Activated T-cell treated with anti-CD3 and anti-CD28 coated beads for 4 hours (primary cell): ENCODE measurements at places on chromosomes 16 and 17.

- DNase-seq, result no peak
Measured at GRCh38 chr16:68298312-68298711, 12.4 kb downstream of the SLC7A6OS start.

- no peak for DNase-seq
Measured at GRCh38 chr17:49226771-49227435, 3.7 kb downstream of the PHOSPHO1 start.

DNA sequence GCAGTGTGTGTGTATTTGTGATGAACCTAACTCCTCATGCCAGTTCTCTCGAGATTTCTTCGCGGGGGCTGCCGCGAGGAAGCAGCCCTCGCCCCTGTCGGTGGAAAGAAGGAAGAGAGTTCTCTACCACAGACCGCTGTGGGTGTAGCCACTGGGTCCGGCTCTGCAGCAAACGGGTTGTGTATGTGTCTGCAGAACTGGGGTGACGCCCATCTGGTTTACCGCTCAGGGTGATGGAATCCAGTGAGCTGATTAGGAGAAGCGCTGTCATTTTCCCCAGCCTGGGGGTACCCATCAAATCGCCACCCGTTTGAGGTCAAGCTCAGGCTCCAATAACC is 7.7 kb downstream of the CORO6 start:
- peak; percentile 36 for DNase-seq

GRCh38 chr17:5410594-5411272 is 8.7 kb downstream of the NUP88 start:
- DNase-seq, result no peak

- no peak for DNase-seq
Measured at GRCh38 chr16:48560692-48561091, 49.3 kb downstream of the N4BP1 start.

DNA sequence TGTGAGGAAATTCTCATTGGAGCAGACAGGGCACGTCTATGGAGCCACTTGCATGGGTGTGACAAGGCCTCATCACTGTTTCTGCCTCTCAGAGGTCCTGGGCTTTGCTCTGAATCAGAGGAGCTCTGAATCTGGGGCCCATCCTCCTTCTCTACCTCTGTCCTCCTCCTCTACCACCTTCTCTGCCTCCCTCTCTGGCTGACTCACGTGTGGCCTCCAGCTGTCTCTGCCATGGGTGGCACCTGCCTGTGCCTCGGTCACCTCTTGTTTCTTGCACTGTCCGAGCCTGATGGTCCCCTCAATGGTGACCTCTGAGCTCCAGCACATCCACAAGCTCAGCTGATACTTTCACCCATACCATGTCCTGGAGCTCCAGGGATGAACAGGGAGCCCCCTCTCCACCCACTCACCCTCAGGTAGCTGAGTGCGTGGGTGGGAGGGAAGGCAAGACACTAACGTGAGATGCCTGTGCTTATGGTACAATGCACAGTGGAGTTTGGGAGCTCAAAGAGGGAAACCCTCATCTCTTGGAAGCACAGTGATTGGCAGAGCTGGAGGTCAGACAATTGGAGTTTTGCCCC is 116.4 kb upstream of the CRHR1 start:
- DNase-seq, result no peak

GRCh38 chr17:51819341-51820219 is 338.9 kb downstream of the CA10 start:
- no peak for DNase-seq

- DNase-seq, result no peak
Measured at GRCh38 chr16:55349867-55350266, 25.9 kb downstream of the IRX6 start.

GRCh38 chr16:3112058-3112880 is at the start of gene ZNF205:
Gene ZNF205 (plus strand): TSS chr16:3112586. CDS start chr16:3113431, 845 bp downstream.
- DNase-seq, result no peak

- DNase-seq, result no peak
Measured at GRCh38 chr17:32191306-32191705, 49.0 kb downstream of the RHOT1 start.

- DNase-seq, result no peak
Measured at GRCh38 chr17:32496395-32497073, 9.7 kb downstream of the CDK5R1 start.

GRCh38 chr17:73991260-73991659 is 212.2 kb upstream of the RPL38 start:
- DNase-seq, result no peak

- DNase-seq, result no peak
Measured at GRCh38 chr17:67855504-67856324, 30.4 kb downstream of the BPTF start.

DNA sequence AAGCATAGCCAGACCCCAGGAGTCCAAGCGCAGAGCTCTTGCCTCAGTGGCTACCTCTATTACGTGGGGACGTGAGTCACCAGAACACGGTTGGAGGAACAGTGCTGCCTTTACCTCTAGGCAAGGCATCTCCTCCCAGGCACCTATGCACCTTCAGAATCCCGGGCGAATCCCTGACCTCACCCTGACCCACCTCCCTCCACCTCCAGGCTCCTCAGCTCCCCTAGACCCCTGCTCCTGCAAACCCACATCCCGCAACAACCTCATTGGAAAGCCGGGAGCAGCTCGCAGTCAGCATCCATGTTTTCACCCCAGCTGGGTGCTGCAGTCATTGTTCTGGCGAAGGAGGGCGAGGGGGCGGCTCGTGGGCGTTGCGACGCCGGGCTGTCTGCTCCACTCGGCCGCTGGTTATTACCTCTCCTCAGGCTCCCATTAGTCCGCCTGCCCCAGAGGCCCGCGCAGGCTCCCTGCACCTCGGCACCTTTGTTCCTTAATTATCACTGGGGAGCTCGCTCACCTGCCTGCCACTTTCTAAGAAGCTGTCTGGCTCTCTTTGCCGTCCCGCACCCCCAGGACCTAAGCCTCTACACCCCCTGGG is 24.6 kb upstream of the DLX4 start:
- no peak for DNase-seq

DNA sequence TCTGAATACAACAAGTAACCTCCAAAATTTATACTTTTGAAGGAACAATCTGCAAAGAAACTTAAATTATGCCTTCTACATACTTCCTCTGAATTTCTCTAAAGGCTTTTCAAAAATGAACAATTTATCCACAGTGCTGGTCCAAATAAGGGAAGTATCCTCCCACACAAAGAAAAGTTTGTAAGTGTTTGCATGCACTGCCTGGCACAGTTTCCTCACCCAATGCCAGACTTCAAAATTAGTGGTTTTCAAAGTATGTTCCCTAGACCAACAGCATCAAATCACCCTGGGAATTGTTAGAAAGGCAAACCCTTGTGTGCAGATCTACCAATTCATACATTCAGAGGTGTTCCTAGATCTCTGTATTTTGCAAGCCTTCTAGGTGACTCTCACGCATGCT is 82.5 kb downstream of the PCTP start:
- DNase-seq, result no peak

DNA sequence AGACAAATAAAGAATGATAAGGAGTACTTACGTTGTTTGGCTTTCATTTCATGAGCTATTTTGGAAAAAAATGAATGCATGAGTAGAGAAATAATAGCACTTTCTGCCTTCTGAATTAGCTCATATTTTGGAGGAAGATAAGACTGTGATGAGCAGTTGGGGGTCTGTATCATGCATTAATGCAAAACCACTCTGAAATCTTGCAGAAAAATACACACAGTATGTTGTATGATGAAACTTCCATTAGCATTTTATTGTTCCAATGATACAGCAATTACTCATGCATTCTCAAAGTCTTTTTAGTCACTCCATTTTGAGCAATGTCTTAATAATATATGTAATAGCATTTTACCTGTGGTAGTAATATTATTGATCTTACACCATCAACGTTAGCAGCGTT is 571.0 kb downstream of the CDH8 start:
- DNase-seq, result no peak

DNA sequence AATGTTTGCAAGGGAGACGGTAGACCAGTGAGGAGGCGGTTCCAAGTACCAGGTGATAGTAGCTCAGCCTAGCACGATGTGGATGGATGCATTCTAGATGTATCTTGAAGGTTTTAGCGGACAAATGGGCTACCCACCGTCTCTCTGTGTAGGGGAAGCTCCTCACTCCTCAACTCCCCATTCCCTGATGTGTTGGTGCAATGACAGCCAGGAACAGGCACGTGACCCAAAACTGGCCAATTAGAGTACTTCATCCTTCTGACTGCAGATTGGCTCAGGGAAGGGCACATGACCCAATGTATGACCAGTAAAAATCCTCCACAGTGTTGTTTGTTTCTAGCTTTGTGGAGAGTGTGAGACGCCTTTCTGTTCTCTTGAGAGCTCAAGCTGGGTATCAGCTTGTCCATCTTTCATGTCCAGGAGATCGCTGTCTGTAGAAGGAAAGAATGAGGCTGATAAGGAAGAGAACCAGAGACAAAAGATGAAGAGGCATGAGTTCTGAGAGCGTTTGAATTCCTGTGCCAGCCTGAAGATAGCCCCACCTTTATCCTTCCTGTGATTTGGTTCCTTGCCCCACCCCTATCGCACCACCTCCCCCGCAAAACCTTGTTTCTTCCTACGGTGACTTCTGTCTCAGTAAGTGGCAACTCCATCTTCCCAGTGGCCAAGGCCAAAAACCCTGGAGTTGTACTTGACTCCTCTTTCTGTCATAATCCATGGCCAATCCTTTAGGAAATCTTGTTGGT is 2.3 kb upstream of the BORCS6 start:
- DNase-seq, result no peak

DNA sequence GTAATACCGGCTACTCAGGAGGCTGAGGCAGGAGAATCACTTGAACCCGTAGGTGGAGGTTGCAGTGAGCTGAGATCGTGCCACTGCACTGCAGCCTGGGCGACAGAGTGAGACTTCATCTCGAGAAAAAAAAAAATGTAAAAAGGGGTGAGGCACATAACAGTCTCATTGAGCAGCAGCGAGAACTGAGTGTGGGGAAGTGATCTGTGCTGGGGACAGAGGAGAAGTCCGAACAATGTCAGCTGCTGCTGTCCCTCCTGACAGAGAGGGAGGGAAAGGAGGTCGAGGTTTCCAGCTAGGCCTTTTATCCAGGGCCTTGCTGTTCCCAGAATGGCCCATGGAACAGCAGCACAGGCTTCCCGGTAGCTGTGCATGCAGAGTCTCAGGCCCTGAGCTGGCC is 14.0 kb downstream of the C16orf74 start:
- DNase-seq, result no peak
